ENCODE measurements at places on chromosomes 6 and 20. TPM values are rescaled to one million over a fixed set of nuclear protein-coding genes. Genes with fewer than 3 reads are reported as not detected.

- no peak for DNase-seq
Measured at GRCh38 chr20:63168861-63169260, 47.1 kb downstream of the YTHDF1 start.

DNA sequence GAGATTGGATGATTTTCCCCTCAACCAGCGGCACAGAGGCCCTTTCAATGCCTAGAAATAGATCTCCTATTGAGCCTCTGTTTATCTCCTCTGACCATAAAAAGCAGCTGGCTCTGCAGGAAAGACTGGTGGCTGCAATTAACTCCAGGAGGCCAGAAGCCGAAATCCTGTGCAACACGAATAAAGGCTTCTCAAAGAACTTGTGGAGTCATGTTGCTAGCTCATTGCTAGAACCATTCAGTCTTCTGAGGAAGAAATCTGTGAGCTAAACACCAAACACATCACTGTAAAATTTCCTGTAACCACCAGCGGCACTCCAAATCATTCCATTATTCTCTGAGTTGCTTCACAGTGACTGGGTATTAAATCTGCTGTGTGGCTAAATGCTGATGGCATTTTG is 49.1 kb upstream of the TPD52L1 start:
- DNase-seq, result peak; percentile 30

NR2E1 gene
- not detected for total RNA-seq

SLC22A23 gene
- total RNA-seq, result 19.6 TPM

FAM209A gene
- not detected for total RNA-seq

DNA sequence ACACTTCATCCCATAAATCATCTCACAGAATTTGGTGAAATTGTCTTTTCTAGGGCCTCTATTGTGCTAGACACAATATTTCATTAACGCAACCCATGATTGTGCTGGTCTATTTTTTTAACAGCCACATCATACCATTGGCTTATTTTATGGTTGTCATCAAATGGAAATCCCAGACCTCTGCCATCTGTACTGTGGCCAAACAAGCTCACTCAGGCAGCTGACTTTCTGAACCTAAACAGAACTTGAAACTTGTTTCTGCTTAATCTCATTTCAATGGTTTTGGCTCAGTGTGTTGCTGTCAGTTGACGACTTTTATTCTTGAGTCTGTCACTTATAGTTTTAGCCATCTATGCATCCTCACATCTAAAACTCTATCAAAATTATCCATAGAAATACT is 111.8 kb downstream of the HAO1 start:
- peak; percentile 61 for DNase-seq

GRCh38 chr20:10090588-10091166 is 55.9 kb downstream of the ANKEF1 start:
- peak; percentile 64 for DNase-seq
